ENCODE measurements at places on chromosomes 16 and 17.

DNA sequence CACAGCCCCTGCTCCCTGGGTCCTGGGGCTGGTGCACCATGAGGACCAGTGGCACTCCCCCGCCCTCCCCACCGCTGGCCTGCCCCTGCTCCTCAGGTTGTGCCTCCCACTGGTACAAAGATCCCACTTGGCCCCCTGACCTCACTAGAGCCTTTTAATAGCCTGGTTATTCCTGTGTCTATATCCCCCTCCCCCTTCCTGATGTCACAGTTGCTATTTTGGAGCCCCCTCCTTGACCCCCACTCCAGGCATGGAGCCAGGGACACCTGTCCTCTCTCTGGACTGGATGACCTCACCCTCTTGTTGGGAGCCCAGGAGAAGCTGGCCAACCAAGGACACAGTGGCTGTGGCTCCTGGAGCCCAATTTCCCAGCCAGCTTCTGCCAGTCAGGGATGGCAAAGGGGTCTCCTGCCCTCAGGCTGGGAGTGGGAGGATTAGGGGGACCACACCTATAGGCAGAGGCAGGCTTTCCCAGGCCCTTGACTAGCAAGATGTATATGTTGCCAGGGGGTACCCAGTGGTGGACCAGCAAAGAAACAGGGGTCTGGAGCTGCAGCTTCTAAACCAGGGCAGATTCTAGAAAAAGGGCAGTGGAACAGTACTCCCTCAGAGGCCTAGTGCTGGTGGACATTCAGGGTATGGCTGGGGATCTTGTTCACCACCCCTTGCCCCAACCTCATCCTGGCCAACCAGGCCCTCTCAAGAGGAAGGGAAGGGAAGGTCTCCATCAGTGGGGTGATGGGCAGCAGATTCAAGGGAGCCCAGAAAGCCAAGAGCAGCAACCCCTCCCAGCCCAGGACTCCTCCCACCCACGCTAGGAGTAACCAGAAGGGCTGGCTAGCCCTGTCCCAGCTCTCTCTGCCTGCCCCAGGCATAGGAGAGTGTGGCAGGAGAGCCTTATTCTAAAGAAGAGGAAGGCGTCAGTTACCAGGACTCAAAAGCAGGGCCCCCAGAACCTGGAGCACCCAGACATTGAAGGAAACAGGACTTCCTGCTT, 10.9 kb downstream of the HDAC5 start:
- no peak for DNase-seq

GRCh38 chr17:32659419-32659842, 172.6 kb downstream of the CDK5R1 start:
- DNase-seq = peak; percentile 67

GRCh38 chr17:34356194-34356593, at the start of gene CCL13:
CCL13 (plus strand) TSS chr17:34356480; CDS start chr17:34356527, 47 bp downstream.
- DNase-seq = no peak

- no peak for DNase-seq
Measured at GRCh38 chr17:73430848-73431247, 119.0 kb upstream of the CDC42EP4 start.

- DNase-seq = peak; percentile 8
Measured at GRCh38 chr17:65495122-65496055, 66.1 kb downstream of the AXIN2 start.

DNA sequence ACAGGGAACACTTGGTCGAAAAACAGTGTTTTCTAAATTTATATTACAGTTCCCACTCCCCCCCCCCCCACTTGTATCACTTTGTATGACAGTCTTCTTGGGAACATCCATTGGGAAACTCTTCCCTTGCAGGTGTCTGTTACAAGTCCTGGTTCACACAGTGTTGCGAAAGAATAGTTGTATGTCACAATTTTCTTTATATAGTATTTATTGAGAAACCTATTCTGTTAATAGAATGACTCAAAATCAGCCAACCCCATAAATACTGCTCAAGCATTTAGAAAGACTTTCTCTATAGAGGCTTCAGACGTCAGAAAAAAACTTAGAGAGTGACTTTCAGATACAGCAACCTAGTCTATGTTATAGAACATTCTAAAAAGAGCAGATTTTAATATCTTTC, 414.4 kb downstream of the WWOX start:
- DNase-seq = no peak

DNA sequence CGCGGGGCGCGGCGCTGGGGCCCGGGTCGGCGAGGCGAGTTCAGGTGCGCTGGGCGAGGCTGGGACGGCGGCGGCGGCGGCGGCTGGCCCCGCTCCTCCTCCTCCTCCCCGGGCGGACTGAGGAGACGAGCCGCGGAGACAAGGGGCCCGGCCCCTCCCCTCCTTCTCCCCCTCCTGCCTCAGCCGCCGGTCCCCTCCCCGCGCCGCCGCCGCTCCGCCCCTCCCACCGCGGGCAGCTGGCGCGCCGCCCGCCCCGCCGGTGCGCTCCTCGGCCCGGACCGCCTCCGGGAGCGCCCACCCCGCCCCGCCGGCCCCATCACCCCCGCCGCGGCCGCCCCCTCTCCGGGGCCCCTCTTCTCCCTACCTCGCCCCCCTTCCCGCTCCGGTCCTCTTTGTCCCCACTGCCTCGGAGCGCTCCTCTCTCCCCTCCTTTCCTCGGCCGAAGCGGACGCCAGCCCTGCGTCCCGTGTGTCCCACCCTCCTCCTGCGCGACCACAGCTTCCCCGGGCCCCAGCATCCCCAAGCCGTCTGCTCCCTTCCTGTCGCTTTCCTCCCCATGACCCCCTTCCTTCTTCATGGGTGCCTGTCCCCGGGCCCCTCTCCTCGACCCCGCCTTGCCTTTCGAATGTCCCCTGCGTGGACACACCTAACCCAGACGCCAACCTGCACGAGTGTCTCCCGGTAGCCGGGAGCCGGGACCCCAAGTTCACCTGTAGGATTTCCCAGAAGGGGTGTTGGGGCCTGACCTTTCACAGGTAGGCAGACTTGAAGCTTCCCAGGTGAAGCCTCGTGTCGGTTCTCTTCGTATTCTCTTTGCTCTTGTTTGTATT, at the start of gene TOX3:
TOX3 (minus strand) TSS at position 140 of the 830 bp plus-strand sequence. CDS start 420 bp downstream, outside the sequence.
- no peak for DNase-seq

DNA sequence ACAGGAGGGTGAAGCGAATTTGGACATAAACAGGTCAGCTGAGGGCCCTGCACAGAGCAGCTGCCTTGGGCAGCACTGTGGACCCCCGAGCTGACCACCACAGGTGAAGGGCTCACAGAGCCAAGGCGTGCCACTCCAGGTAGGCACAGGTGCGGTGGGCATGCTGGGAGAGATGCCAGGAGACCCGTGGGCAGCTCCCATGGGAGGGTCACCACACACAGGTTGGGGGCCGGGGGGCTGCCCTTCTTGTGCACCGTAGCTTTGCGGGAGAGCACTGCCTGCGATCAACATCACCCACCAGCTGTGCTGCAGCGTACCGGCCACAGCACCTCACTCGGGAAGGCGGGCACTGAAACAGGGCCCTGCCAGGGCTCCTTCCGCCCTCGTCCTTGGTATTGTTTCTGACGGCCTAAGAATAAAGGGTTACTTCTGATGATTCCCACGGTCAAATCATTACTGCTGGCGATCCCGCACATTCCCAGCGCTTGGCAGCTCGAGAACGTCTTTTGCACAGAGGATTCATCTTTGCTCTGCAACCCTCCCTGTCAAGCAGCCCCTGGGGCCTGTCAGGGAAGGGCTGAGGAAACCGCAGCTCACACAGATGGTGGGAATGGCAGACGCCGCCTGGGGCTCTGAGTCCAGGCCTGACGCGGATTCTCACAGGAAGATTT, 181.7 kb downstream of the BANP start:
- no peak for DNase-seq

DNA sequence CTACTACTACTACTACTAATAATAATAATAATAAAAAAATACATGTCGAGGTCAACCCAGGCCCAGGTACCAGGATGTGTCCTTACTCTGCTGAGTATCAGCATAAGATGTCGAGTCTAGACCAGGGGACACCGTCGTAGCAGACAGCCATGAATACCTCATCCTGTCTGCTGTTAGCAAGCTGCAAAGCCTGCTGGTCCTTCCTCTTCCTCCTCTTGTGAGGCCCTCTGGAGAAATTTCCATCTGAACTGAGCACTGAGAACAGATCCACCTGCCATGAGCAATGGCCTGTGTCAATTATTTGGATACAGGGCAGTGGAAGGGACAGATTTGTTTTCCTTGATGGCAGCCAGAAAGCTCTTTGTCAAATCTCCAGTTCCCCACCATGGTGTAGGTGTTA, 168.5 kb downstream of the XYLT1 start:
- DNase-seq = no peak
